ENCODE measurements at places on chromosomes 7 and 10.

GRCh38 chr7:71419546-71420337, 287.8 kb downstream of the GALNT17 start:
- no peak for DNase-seq

DNA sequence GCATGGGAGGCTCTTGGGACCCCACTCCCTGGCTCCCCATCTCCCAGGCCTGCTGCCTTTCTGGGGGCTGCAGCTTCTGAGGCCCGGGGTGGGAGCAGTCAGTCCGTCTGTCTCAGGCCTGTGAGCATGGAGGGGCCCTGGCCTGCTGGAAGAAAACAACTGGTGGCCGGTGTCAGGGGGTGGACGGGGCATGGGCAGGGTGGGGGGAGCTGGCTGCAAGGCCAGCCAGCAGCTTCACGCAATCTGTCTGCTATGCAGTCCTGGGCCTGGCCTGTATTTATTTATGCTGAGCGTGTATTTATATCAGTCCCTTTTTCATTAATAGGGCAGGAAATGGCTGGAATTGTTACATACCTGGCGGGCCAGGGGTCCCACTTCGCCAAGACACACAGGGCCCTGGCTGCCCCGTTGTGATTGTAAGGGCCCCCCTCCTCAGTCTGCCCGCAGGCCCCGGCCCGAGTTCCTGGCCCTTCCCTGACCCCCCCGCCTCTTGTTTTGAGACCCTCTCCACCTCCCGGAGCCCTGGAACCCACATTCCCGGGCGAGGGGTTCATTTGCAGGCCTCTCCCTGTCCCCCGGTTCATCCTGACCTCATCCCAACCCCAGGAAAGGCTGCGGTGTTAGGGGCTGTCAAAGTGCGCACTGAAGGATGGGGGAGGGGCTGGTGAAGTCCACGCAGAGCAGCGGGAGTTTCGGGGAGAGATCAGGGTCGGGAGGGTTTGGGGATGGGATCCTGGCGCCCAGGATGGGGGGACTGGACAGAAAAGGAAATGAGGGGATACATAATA, 8.2 kb downstream of the TMEM270 start:
- DNase-seq, result no peak

GRCh38 chr7:53672681-53673080, 637.2 kb downstream of the POM121L12 start:
- no peak for DNase-seq

DNA sequence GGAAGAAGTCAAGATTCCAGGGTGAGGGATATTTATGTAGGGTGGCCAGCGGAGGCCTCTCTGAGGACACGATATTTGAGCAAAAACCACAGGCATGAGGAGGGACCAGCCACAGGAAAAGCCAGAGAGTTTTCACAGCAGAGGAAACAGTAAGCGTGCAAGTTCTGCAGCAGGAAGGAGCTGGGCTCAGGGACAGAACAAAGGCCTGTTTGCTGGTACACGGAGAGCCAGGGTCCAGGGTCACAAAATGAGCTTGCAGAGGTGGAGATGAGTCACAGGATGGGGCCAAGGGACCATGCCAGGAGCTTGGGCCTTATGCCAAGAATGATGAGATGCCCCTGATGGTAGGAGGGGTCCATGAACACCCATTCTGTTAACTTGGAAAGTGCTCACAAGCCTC, 283.5 kb downstream of the PLXNA4 start:
- no peak for DNase-seq

DNA sequence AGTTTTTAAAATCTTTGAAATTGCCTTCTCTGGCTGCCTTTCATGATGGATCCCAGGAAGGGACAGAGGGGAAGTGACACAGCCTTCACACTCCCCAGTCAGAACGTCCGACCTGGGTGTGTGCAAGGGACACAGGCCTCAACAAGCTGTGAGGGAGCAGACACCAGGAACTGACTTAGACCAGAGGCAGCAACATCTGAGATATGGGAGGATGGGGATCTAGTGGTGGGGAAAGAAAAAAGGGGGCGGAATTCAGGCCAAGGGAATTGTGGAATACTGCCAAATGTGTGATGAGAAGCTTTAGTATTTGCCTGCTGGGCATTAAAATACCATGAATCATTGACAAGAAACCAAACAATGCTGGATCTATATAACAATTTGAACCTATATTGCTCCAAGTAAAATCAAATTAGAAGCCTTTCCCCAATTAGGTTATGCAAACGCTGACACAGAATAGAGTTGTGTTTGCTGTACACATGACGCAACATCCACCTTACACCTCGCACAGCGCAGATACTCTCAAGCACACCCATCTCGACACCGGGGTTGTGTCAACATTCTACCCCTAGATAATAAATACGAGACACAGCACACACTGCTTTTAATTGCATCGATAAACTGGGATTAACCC, 17.2 kb upstream of the MNX1 start:
- DNase-seq, result no peak

- peak; percentile 65 for DNase-seq
Measured at GRCh38 chr10:32367793-32368453, 21.0 kb upstream of the EPC1 start.

DNA sequence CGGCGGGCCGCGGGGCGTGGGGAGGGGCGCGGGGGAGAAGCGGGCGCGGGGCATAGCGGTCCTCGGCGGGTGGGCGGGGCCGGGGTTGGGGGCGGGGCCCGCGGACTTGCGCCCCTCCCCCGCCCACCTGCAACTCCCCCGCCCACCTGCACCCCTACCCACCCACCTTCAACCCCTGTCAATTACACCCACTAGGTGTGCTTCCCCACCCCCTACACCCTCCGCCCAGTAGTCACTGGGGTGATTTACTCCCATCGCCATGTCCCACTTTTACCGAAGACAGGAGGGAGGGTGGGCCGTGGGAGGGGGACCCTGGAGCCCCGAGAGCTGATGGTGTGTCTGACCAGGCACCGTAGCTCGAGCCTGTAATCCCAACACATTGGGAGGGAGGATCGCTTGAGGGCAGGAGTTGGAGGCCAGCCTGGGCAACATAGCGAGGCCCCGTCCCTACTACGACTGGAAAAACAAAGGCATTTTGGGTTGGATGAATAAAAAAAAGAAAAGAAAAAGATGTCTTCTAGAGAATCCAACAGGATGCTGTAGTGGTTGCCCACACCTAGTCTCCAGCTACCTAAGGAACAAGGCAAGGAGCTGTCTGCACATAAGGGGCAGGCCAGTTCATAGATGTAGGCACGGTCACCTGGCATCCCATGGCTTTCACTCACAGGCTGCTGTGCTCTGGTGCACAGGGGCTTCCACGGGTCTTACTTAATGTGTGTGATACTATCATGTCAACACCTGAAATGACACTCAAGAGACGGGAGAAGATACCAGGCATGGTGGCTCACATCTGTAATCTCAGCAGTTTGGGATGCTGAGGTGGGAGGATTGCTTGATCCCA, 761 bp downstream of the KCTD7 start:
- peak; percentile 40 for DNase-seq

DNA sequence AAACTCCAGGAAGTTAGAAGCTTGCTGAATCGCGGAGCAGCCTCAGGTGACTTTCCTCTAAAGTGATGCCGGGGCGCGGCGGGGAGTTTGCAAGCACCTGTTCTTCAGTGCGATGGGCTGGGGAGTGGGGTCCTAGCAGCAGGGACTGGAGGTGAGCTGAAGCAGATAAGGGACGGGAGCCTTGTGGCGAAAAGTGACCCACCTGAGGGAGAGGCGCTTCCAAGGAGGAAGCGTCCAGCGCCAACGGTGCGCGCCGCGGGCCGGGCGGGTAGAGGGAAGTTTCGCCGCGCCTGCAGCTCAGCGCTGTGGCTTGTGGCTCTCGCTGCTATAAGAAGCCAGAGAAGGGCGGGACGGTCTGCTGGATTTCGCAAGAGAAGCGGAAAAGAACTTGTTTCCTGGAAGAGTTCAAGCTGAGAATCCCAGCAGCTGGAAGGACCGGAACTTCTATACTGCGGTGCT, at the start of gene STEAP4:
Gene STEAP4, minus strand, starts transcription at position 305 of the 459 bp plus-strand sequence. CDS start 22,625 bp downstream, outside the sequence.
- DNase-seq, result peak; percentile 62

- no peak for DNase-seq
Measured at GRCh38 chr7:127838816-127839415, 186.9 kb downstream of the SND1 start.

DNA sequence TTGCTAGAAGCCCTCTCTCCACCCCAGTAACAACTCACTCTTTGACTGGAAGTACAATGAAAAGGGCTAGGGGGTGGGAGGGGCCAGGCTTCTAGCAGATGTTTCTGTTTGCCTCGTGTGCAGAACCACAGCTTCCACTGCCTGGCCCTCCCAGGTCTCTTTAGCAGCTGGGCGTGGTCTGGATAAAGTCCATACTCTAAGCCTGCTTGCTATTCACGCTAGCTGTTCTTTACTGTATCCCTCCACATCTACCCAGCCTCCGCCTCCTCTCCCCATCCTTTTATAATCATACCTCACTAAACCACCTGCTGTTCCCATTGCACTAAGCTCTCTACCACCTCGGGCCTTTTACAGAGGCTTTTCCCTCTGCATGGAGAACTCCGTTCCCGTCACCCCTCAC, 288.8 kb downstream of the CAMK1D start:
- DNase-seq, result no peak

GRCh38 chr7:69816501-69816900, 218.2 kb downstream of the AUTS2 start:
- no peak for DNase-seq

DNA sequence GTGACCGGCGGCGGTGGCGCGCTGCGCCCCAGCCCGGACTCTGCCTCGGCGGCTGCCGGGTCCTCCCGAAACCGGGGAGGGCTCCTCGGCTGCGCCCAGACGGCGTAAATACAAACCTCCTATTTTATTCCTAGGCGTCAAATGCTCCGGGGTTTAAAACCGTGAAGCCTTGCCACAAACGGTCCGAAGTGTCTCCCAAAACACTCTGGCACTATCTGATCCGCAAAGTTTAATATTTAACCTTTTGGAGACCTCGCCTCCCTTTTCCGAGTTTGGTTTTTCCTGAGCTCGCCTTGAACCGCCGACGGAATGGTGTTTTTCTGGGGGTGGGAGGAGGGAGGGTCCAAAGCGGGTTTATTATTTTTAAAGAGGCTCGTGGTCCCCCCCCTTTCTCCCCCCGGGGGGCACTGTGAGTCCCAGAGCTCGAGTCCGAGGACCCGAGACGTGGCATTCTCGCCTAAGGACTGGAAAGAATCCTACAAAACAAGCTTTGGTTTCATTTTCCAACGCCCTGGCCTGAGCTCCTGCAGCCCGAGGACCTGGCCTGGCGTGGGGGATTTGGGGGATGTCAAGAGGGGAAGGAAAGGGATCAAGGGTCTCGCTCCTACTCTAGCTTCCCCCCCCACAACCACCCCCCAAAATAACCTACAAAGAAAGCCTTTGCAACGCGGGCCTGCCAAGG, 1.8 kb downstream of the TNRC18 start:
- peak; percentile 33 for DNase-seq

DNA sequence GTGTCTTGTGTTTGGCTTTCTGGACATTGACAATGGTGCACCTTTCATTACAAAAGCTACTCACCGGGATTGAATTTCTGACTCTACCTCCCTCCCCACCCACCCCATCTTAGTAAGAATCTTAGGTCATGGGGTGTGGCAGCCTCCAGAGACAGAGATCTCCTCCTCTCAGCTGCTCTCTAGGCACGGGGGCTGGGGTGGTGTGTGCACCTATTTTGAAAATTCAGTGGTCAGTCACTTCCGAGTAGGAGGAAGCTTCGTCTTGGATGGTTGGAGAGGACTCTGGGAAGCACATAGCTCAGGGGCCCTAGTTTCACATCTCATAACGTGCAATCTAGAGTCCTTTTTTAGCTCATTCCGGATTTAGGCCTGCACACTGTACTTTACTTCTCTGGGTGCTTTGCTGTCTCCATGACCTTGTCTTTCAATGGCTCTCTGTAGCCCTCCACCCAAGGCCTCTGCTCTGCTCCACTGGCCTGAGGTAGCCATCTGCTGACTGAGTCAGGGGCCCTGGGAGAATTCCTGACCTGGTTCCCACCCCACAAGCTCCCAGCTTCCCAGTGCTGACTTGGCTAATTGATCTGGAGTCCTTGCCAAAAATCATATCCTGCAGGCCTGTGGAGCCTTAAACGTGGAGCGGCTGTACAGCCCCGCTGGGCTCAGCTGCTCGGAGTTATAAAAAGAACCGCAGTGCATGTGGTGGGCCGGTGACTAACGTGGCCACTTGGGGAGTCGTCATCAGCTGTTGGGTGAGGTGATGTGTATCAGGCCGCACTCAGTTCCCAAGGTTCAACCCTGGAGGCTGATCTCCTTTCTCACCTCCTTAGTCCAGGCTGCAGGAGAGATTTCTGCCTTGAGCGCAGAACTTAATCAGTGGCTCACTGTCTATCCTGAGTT, 19.3 kb upstream of the ADAMTS14 start:
- DNase-seq, result no peak

DNA sequence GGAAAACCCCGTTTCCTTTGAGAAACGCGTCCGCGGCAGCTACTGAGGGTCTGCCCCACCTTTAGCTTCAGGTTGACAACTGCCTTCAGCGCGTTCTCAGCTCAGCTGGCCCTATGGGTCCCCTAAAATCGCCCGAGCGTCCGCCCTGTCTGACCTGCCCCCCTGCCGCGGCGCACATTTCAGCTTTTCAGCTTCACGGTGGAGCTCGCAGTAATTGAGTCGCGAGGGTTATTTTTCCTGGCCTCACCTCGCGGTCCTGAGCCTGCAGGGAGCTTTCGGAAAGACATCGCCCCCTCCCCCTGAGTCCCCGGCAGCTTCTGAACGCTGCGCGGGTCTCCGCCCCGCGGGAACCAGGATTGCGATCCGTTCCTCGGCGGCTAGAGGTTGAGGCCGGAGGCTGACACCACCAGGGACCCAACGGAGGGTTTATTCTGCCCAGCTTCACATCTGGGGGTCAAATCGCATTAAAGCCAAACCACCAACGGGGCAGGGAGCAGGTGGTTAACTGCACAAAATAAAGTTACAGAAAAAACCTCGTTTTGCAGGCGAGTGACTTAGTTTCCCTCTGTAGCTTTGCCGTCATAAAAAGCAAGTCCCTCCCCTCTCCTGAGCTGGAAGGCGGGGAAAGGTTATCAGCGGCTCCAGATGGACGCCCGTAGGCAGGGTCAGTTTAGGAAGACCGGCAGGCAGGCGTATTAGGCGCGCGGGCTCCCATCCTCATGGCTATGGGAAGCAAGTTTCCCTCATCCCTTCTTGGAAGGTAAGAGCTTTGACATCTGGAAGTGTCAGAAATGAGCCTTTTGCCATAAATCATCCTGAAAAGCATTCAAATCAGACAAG, 11.0 kb downstream of the TWIST1 start:
- DNase-seq, result peak; percentile 56

All from nephron progenitor cell (in vitro differentiated cells).